ENCODE measurements at places on chromosomes 12 and 14.

DNA sequence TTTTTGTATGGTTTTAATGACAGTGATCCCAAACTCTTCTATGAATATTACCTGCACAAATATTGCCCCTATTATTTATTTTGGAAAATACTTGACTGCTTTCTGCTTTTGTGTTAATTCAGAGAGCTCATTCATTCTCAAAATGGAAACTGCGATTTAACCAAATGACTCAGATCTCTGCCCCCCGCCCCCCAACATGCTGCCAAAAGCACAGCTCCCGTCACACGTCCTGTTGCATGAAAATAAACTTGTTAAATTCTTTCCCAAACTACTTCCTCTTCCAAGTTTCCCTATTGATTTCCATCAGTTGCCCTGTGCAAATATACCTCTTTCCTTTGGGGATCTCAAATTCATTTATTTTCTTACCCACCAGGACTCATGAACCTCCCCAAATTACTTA, 18.0 kb upstream of the NRDE2 start:
- no peak for DNase-seq

- no peak for DNase-seq
Observed at GRCh38 chr12:58310809-58311622, 369.6 kb downstream of the ATP23 start.

DNA sequence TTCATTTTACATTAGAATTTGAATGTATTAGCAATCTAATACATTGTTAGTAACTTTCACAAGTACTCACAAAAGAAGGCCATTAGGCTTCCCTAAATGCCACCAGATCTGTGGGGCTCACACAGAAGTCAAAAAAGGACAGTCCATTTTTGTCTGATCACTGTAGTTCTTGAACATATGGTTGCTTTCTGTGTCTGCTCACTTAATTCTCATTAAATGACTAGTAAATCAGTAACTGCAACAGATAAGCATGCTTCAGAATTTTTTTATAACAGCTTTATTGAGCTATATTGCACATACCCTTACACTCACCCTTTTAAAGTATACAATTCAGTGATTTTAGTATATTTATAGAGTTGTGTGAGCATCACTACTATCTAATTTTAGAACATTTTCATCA, 71.4 kb downstream of the DENND5B start:
- DNase-seq = no peak

DNA sequence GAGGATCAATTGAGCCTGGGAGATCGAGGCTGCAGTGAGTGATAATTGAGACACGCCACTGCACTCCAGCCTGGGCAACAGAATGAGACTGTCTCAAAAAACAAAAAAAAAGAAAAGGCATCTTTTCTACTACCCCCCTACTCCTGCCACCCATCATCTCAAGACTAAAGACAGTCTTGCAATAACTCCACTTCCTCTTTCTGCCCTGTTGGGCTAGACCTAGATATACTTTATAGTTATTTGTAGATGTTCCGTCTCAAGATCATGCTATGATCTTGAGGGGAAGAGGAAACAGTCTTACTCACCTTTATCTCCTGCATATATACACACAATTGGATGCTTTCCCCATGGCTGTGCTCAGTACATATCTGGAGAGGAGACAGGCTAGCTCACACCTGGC, 12.1 kb upstream of the ESPL1 start:
- DNase-seq = no peak

- no peak for DNase-seq
Observed at GRCh38 chr14:72600551-72601330, 293.2 kb downstream of the DPF3 start.

- no peak for DNase-seq
Observed at GRCh38 chr12:128077211-128077916, 189.6 kb upstream of the TMEM132C start.

DNA sequence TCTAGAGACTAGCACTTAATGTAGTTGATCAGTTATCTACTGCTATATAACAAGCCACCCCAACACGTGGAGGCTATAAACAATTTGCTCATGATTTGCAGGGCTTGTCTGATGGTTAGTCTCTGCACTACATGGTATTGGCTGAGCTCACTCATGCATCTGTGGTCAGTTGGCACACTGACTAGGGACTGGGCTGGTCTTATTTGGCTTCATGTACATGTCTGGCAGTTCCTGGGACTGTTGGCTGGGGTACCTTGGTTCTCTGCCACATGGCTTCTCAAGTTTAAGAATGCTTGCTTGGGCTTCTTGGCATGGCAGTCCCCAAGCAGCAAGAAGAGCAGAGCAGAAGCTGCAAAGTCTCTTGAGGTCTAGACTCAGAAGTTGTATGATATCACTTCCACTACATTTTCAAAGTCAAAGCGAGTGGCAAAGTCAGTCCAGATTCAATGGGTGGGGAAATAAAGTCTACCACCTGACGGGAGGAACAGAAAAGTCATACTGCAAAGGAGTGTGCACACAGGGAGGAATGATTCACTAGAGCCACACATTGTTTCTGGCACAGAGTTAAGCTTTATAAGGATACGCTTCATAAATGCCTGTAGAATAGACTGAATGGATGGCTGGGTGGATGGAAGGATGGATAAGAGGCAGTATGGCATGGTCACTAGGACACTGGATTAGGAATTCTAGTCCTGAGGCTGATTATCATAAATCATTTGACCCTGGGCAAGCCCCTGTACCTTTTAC, 44.8 kb upstream of the PTHLH start:
- DNase-seq = no peak

DNA sequence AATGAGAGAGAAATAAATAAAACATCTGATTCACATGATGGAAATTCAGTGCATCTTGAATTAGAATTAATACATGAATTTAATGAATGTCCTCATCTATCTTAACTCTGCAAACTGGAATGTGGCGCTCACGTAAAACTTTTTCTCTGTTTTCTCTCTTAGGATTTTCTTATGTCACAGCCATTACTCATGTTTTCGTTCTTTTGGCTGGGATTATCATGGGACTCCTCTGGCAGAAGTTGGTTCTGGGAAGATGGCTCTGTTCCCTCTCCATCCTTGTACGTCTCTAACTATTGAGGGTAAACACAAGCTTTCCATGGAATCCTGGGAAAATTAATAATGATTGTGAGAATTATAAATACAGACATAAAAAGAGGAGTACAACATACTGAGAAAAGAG, 5.0 kb downstream of the CLEC12B start:
- DNase-seq = no peak

DNA sequence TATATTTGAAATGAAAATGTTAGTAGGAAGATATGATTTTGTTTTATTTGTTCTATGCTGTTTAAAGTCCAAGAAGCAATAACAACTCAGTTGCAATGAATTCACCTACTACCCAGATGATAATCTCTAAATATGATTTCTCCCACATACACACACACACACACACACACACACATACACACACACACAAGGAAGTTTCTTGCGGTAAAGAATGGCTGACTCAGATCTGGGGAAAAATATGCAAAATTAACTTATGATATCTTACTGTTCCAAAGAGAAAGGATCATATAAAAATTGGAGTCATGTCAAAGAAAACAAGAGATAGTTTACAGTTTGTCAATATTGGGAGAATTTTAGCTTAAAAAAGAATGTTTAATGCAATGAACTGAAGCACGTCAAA, 456.7 kb downstream of the SLC16A7 start:
- DNase-seq = no peak

DNA sequence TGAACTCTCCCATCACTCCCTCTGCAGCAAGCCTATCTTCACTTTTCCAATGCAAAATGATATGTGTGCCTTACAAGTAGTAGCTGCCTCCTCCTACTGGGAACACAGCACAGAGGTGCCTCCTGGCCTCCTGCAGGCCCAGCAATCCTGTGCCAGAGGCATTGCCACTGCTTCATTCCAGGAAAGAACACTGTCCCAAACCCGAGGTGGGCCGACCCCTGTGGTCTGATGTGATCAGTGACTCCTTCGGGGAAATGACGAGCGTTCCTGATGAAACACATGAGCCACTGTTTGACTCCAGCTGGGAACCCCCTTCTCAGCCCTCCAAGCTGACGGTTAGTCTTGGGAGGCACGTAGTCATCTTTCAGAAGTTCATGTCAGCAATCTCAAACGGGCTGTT, 19.5 kb downstream of the PSMC1 start:
- no peak for DNase-seq

GRCh38 chr12:851913-852312, 97.6 kb downstream of the RAD52 start:
- DNase-seq = no peak

DNA sequence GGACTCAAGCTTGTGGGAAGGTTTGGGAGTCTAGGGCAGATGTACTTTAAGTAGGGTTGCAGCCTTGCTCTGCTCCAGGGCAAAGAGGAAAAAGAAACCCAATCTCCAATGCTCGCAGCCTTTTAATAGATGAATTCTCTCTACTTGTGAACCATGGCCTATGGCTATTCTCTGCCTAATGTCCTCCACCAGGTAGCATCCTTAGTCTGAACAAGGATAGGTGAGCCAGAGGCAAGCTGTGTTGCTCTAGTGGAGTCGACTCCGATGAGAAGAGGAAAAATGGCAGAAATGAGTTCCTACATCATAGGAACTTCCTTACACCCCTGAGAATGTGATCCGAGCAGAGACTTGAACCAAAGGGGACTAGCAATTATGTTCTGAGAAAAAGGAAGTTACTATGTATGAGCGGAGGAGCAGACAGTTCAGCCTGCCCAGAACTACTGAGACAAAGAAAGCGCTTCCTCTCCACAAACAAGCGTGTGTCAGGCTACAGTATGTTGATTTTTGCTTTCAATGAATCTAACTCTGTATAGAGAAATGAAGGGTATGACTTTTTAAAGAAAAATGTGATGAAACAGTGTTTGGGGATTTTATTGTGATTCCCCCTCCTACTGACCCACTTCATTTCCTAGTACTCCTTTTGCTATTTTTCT, 153.6 kb upstream of the ARID2 start:
- DNase-seq = no peak

GRCh38 chr14:22084393-22085281, 411.0 kb upstream of the OR4E1 start:
- DNase-seq = no peak

- no peak for DNase-seq
Observed at GRCh38 chr14:65255583-65256461, 153.5 kb upstream of the MAX start.

GRCh38 chr12:32336261-32336660, 63.1 kb upstream of the FGD4 start:
- no peak for DNase-seq
